ENCODE measurements at places on chromosomes 4 and X.

DNA sequence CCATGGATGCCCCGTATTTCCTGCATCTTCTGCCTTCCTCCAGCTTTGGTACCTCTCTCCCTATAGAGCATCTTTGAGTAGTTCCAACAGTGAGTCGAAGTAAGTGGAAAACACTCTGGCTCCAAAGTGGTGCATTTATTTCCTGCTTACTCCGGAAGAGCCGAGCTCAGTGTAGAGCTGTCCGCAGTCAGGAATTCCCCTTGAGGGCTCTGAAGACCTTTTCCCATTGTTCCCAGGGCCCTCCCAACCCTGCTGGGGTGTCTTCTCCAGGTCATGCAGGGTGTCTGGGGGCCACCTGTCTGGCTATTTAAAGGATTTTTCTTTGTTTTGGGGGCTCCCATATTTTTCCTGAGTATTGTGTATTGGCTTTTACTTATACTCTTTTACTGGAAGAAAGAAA, 118.6 kb upstream of the MXRA5 start:
- DNase-seq = no peak

DNA sequence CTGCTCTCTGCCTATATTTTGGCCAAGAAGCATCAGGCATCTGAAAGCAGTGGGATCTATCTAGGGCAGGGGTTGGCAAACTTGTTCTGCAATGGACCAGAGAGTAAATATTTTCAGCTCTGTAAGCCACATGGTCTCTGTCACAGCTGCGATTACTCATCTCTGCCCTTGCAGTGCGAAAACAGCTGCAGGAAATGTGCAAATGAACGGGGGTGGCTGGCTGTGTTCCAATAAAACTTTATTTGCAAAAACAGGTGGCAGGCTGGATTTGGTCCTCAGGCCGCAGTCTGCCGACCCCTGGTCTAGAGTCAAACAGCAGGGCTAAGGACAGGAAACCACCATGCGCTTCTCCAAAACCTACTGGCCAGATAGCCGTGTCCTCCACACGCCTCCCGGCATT, 48.6 kb downstream of the ACOX3 start:
- no peak for DNase-seq

GRCh38 chr4:81648576-81649275, 177.0 kb upstream of the RASGEF1B start:
- DNase-seq = no peak

GRCh38 chr4:83917572-83917971, 381.7 kb downstream of the GPAT3 start:
- DNase-seq = no peak

GRCh38 chr4:102585329-102585728, 84.2 kb downstream of the NFKB1 start:
- DNase-seq = no peak

- DNase-seq = no peak
Measured at GRCh38 chrX:47175588-47175980, 18.0 kb upstream of the UBA1 start.

GRCh38 chr4:25131926-25132325, 28.3 kb downstream of the SEPSECS start:
- DNase-seq = no peak

DNA sequence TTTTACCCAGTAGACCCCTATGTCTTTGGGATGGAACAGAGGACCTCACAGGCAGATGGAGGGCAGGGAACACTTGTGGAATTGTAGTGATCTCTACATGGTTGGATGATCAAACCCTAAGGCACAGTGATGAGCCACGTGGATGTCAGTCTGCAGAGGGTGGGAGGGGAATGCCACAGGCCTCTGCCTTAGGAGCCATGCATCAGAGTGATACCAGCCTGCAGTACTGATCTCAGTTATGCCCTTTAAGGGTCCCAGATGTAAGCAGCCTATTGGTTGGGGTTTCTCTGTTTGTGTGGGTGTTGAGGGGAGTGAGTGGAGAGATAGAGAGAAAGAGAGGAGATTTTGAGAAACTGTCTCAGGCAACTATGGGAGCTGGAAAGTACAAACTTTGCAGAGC, 39.9 kb upstream of the XAGE1B start:
- no peak for DNase-seq

Data from stimulated activated CD8-positive, alpha-beta memory T cell treated with anti-CD3 and anti-CD28 coated beads, Interleukin-4, amount 100 ng/mL, for 1 hour (primary cell).